DMS53 (cell line): ENCODE measurements at places on chromosomes 5 and 9.
A peak's percentile ranks its signal among the peaks of the same experiment; 100 is the strongest.

- peak; percentile 12 for DNase-seq
Measured at GRCh38 chr9:28678097-28678496, 1104.8 kb upstream of the C9orf72 start.

DNA sequence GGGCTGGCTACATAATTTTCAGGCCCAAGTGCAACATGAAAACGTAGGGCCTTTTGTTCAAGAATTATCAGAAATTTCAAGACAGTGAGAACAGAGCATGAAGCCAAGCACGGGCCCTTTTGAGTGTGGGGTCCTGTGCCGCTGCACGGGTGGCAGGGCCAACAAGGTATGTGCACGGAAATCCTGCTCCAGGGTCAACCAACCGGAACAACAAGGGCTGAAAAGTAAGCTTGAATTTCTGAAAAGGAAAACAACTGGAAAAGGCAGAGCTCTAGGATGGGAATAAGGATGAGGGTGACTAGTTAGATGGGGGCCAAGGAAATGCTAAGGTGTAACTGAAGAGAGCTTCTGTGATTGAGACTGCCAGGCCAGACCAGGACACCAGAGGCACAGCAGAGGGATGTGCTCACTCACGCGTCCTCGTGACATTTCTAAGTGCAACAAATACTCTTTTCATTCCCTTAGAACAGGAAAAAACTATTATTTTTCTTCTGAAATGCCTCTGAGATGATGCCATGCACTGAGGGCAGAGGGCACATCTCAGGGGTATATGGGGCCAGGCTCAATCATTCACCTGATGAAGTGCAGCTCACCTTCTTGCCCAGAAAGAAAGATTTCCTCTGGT lies 80.6 kb upstream of the LRRTM2 start:
- peak; percentile 64 for DNase-seq

DNA sequence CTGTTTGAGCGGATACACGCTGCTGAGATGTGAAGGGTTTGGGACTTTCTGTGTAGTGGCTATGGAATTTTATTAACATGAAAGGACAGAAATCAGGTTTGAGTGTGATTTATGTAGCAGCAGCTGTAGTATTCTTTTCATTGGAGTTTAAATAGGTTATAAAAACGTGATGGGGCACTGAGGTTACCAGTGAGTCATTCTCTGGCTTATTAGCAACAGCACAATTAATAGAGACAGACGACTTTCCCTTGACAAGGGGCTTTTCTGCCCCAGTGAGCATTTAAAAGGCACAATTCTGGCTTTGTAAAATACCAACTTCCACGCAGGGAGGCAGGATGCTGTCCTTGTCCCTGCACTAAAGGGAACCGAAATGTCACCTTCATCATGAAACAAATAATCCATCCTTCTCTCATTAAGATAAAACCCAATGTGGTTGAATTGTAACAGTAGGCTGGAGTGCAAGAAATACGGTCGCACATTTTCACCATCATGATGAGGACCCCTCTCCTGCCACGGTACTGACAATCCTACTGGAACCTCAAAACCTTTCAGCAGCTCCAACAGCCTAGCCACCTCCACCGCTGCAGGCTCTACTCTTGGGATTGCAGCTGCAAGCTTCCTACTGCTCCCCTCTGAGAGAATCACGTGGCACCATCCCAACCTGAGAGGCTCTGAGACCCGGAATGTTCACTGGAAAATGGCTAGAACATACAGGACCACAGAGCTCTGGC lies 293.9 kb downstream of the IRX1 start:
- DNase-seq = no peak

DNA sequence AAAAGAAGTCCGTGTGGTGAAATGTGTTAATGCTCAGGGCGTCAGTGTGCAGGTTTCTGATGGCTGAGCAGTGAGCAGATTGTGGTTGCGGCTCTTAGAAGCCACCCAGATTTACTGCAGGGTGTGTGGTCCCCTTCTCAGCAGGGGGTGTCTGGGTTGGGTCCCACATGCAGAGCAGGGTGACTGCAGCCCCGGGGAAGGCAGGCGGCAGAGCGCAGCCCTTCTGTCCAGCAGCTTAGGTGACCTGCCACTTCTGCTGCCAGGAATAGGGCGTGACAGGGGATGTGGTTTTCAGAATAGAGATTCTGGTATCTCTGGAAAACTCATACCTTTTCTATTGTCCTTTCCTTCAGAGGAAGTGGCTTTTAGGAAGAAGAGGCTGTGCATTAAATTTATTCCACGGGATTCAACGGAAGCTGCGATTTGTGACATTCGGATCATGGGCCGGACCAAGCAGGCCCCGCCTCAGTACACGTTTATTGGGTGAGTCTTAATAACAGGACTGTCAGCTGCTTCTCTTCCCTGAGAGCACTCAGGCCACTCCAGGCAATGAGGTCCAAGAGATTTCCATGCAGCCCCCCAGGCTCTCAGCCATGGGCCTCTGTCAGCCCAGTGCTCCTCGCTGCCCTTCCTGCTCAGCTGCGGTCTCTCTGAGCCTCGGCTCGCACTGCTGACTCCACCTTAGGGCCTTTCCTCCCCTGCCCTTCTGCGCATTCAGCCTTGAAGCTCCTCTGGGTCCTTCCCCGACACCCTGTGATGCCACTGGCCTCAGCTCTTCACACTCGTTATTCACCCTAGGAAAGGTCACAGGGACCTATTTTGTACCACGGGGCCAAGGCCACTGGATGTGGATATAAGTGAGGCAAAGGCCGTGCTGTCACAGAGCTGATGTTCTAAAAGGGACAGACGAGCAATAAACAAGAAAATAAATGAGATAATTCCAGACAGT lies 65.4 kb downstream of the MVB12B start:
- DNase-seq = no peak

GRCh38 chr5:39146831-39147540 lies 72.4 kb downstream of the FYB1 start:
- no peak for DNase-seq

DNA sequence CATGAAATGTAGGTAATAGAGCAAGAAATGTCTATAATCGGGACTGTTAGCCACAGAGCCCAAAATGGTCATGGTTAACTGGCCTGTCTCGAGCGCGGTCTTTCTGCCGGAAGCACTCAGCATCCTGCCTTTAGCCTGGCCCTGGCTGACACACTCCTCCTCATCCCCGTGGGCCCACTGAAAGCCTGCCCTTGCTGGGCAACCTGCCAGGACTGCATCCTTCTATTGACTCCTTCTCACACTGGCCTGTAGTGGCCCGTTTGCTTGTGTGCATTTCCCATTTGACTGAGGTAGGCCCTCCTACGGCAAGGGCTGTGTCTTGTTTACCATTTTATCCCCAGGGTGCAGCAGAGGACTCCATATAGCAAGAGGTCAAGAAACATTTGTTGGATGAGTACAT lies 215.7 kb downstream of the ATPSCKMT start:
- DNase-seq = peak; percentile 75
